ENCODE measurements at places on chromosomes 12 and 14.

DNA sequence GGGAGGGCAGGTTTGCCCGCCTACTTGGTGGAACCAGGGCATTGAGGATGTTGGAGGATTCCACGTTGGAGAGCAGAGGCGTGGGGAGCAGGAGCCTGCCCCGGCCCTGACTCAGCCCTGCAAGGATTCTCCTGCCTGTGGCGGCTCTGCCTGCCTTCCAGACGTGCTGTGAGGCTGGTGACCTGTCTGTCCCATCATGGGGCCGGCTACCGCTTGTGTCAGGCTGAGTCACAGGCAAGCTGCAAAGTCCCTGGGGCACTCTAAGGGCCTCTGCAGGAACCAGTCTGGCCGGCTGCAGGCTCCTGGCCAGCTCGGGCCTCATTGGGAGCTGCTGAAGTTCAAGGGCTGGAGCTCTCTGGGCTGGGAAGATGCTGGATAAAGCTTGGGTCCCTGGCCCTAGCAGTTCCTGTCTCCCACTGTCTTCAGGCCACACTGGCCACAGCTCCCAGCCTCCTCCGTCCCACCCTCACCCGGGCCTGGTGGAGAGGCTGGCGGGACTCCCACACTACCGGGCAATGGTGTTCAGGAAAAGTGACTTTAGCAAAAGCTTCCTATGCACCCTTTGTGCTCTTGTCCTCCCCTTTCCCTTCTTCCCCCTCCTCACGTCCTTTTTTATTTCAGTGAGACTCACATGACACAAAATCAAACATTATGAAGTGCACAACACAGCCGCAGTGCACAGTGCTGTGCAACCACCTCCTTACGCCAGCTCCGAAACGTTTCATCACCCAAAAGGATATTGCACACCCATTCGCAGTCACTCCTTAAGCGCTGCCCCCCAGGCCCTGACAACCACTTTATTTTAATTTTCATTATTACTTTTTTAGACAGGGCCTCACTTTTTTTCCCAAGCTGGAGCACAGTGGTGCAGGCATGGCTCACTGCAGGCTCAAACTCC lies 22.0 kb upstream of the ULK1 start:
- DNase-seq: peak; percentile 27

DNA sequence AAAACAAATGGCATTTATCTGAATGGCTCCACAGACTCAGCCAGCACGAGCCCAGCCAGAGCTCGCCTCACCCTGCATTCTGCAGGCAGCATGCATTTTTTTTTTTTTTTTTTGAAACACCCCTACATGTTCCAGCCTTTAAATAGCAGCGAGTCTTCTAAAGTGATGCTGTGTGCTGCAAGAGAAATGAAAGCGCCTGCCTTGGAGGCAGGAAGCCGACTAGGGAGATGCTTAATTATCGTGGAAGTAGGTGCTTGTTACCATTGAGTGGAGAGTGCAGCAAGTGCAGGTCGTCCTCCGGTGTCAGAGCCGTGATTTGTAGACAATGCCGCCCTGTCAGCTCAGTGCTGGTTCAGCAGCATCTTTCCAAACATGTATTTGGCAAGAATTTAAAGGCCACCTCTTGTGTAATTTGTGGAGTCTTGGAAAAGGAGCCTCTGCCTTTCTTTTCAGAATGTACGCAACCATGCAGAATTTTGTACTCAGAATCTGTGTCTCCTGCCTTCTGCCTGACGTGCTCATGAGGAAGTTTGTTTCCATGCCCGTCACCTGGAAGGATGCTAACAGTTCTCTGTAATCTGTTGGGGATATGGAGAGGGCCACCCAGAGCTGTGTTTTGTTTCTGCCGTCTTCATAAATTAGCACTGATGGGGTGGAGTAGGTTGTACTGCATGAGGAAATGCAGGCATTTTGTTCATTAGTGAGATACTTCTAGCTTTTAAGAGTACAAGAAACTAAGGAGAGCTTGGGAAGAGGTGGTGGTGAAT lies 345.9 kb upstream of the RGS6 start:
- peak; percentile 86 for DNase-seq

- DNase-seq: no peak
Observed at GRCh38 chr14:32384464-32384863, 55.4 kb downstream of the AKAP6 start.

DNA sequence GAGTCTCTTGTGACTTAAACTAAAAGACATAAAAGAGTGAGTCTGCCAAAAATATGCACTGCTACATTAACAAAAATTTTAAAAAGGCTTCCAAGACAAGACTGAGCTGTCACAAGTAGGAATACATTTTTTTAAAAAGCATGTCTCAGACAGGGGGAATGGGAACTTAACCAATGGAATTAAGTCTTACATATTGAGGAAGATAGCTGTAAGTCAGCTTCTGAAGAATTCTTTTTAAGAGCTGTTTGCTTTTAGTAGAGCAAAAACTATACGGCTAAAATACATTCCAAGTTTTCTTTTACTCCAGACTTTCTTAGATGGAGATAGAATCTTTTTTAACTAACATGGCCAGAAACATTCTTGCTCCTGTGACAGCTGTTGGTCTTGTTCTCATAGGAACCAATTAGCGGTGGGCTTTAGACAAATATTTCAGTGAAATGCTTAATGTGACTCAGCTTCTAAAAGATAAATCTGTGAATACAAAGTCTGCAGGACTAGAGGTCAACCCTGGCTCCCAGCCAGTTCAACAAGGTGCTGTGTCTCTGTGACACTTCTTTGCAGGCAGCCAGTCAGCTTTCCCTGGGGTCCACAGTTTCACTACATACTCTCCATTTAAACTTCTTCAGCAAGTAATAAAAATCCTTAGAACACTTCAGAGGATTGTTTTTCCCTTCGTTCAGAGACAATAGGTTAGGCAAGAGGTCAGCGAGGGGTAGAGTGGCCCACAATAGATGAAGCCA lies 187.6 kb downstream of the NAV3 start:
- DNase-seq: no peak

- DNase-seq: no peak
Observed at GRCh38 chr14:96832351-96832750, 35.2 kb downstream of the VRK1 start.

- DNase-seq: no peak
Observed at GRCh38 chr14:75980856-75981255, 939 bp downstream of the TGFB3 start.
